ENCODE measurements at places on chromosomes 4 and X.

DNA sequence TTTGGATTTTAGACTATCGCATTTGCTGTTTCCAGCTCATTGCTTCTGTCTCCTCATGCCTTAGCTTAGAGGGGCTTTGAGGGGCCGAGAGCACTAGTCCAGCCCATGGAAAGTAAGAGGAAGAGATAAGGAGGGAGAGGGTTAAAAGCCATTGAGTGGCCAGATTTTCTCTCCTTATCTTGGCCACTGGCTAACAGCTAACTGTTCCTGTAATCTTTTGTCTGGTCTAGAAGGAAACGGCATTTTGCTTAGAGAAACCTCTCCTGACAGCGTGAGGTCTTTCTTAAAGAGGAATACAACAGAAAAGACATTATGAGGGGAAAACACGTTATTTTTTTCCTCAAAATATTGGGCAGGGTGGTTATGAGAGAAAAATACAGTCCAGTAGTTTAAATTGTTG is 7.9 kb downstream of the GPR101 start:
- no peak for DNase-seq

DNA sequence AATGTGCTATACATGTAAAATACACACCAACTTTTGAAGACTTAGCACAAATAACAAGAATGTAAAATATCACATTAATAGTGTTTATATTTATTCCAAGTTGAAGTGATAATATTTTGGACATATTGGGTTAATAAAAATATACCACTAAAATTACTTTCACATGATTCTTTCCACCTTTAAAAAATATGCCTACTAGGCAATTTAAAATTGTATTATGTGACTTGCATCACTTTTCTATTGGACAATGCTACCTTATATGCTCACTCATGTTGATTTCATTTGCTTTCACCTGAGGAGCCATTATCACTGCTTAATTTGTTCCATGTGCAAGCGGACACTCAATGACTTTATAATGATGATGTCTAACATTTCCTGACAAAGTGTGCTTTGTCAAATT is 3.4 kb upstream of the PACRGL start:
- no peak for DNase-seq

DNA sequence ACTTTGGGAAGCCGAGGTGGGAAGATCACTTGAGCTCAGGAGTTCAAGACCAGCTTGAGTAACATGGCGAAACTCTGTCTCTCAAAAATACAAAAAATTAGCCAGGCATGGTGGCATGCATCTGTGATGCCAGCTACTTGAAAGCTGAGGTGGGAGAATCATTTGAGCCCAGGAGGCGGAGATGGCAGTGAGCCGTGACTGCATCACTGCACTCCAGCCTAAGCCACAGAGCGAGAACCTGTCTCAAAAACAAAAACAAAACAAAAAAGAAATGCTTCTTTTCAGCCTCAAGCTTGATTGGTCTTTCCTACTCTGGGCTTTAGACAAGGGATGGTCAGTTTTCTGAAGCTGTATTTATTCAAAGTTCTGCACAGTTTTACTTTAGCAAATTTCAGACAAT is 15.8 kb upstream of the DHRSX start:
- DNase-seq: no peak

DNA sequence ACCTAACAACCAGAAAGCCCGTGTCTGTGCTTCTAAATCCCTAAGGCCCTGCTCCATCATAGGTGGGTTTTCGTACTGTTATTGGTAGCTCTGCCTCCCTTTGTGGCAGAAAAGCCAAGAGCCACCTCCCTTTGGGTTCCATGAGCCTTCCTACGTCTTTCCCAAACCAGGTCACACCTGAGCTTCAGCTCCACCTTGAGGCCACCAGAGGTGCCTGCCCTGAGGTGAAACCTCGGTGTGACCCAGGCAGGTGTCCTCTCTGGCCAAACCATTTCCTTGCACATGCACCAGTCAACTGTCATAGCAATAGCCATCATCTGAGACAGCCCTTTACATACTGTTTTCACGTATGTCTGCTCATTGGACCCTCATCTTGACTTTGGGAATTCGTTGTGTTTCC is 188.0 kb upstream of the RBPJ start:
- no peak for DNase-seq

GRCh38 chr4:95417531-95417930 is 131.2 kb downstream of the UNC5C start:
- DNase-seq: no peak

DNA sequence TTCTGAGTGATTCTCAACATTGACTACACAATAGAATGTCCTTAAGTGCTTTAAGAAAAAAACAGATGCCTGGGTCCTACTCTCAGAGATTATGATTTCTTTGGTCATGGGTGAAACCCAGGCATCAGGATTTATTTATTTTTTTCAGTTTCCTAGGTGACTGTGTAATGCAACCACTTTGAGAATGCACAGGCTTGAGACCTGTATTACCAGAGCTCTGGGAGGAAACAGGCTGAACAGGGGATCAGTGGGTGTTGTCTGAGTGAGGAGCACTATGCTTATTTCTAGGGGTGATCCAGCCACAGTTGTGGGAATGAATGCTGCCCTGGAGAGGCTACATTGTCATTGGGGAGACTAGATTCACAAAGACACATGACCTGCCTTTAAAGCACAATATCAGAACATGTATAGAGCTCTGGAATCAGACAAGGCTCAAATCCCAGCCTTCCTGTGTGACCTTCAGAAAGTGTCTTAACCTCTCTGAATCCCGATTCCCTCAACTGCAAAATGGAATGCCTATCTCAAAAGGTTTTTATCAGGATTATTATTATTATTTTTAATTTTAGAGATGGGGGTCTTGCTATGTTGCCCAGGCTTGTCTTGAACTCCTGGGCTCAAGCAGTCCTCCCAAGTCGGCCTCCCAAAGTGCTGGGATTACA is 61.6 kb upstream of the PRPS1 start:
- no peak for DNase-seq

Measured in T-helper 9 cell (primary cell).